Stromal cell of bone marrow (primary cell): ENCODE measurements at places on chromosomes 6 and 20.

- DNase-seq: no peak
Measured at GRCh38 chr6:143699430-143699825, 21.7 kb downstream of the PHACTR2 start.

GRCh38 chr6:129546702-129547101 is 163.3 kb downstream of the ARHGAP18 start:
- no peak for DNase-seq

DNA sequence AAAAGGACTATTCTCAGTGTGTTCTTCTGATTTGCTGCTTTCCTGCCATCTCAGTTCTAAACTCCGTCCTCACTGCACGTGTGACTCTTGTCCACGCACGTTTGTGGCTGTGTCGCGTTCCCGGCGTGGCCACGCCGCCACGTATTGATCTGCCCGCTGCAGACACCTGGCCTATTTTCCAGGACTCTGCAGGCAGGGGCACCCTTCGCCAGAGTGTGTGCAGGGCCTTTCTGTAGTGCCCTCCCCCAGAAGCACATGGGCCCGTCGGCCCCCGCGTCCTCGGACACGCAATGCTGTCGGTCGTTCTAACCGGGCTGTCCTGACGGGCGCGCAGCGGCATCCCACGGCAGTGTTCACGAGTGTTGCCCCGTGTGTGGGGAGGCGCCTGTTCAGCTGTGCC is 87.6 kb downstream of the YTHDF1 start:
- no peak for DNase-seq

GRCh38 chr20:21076073-21076472 is 30.1 kb downstream of the LINC00237 start:
- no peak for DNase-seq

DNA sequence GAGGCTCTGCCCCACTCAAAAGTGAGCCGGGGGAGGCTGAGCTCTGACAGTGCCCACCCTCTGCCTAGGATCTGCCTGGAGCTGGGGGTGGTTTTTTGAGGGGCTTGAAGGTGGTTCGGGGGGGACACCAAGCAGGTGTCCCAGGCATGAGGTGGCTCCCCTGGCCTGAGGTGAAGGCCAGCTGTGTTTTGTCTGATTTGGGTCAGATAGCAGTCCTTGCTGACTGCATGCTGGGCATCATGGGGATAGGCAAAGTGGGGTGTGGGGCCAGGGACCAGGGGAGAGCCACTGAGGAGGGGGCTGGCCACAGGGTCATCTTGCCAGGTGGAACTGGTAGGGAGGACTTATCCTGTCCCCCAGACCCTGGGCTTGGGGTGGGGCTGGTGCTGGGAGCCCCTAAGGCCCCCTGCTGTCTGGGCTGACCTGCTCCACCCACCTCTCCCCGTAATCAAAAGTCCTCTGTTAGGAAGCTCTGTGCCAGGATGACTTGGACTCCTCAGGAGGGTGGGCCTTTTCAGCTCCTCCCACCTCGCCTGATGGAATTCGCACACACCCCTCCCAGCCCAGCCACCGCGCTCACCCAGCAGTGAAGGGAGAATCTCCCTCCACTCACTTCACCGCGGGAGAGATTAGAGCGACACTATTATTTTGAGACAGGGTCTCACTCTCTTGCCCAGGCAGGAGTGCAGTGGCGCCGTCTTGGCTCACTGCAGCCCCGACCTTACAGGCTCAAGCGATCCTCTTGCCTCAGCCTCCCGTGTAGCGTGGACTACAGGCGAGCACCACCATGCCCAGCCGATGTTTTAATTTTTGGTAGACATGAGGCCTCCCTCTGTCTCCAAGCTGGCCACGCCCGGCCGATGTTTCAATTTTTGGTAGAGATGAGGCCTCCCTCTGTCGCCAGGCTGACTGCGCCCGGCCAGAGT is 1.5 kb upstream of the COL9A3 start:
- no peak for DNase-seq

DNA sequence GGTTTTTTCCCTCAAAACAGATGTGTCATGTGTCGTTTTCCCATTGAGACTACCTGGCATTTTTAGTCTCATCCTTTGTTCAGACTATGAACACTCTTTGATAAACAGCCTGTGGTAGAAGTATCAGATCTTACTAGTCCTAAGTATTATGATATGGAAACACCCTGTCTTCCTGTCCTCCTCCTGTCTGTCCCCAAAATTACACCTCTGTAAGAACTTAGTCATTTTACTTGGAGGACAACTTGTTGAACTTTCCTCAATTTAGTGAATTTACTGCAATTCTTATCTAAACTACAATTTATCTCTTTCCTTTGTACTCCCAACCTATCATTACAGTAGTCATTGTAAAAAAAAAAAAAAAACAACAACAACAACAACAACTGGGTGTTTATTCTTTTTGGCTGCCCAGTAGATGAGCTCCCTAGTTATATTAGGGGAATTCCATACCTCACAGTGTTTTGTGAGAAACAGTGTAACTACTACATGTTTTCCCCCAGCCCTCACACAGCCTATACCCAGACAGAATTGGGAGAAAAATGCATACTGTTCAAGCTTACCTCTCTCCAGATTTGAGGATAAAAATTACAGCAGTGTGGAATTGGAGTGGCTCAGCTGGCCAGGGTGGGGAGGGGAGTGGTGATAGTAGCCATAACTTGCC is 18.5 kb upstream of the ERVFRD-1 start:
- DNase-seq: no peak

GRCh38 chr6:18329776-18330175 is 57.4 kb upstream of the RNF144B start:
- DNase-seq: no peak

DNA sequence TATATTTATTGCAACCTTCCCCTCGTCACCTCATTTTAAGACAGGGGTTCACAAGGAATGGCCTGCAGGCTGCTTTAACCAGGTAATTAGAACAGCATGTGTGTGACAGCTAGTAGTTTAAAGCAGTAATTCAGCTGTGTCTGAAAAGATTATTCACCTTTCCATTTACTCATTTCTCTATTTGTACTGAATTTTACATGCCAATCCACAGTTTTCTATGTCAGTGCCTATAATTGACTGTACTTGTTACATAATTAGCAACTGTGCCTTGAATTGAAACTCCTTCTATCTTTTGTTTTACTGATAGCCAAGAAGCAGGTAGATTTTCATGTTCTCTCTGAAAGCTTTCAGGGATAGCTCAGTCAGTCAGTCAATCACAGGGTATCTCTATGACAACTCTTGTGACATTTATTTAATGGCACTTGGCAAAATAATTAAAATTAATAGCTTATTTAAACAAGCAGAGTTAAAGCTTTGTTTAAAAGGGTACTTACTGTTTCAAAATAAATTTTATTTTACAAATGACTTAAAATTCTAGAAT is 214.0 kb downstream of the ZFAND3 start:
- DNase-seq: no peak

DNA sequence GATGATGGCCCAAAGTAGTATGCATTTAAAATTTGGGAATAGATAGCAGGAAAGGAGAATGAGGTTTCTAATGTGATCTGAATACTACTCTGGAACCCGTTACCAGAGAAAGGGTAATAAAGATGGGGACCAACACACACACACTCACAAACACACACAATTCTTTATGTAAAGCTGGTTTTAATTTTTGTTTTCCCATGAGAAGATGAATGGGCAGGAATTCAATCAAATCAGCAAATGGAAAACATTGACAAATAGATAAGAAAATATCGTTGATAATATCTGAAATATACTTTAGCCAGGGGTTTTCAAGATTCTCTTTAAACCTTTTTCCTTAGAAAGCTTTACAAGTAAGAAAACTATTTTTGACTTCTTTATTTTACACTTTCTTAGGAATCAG is 303.0 kb downstream of the PRL start:
- DNase-seq: no peak

GRCh38 chr6:151690768-151691562 is 116.5 kb upstream of the ESR1 start:
- peak; percentile 66 for DNase-seq

GRCh38 chr6:18269253-18269652 is 4.9 kb upstream of the DEK start:
- DNase-seq: no peak

DNA sequence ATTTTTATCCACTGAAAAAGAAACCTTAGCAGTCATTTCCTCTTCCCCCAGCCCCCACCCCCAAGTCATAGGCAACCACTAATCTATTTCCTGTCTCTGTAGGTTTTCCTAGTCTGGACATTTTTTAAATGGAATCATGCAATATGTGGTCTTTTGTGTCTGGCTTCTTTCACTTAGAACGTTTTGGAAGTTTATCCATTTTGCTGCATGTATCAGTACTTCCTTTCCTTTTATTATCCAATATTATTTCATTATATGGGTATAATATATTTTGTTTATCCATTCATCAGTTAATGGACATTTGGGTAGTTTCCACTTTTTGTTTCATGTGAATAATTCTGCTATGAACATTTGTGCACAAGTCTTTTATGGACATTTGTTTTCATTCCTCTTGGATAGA is 99.3 kb upstream of the BMP5 start:
- no peak for DNase-seq

DNA sequence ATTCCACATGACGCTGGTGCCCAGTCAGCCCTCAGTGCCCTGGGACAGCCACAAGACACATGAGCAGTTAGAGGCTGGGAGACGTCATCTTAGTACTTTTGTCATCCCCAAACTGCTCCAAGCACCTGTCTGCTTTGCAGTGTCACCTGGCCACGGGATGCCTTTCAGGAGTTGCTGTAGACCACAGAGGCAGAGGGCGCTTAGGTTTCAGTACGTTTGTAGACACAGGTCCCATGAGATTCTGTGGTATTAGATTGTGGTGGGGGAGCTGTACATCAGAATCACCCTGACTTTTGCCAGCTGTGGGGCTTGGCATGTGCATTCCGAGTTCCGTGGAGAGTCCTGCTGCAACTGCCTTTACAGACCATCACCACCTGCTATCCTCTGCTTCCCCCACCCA is 16.7 kb downstream of the MAVS start:
- no peak for DNase-seq

- DNase-seq: no peak
Measured at GRCh38 chr20:2285193-2285592, 10.6 kb upstream of the TGM3 start.

DNA sequence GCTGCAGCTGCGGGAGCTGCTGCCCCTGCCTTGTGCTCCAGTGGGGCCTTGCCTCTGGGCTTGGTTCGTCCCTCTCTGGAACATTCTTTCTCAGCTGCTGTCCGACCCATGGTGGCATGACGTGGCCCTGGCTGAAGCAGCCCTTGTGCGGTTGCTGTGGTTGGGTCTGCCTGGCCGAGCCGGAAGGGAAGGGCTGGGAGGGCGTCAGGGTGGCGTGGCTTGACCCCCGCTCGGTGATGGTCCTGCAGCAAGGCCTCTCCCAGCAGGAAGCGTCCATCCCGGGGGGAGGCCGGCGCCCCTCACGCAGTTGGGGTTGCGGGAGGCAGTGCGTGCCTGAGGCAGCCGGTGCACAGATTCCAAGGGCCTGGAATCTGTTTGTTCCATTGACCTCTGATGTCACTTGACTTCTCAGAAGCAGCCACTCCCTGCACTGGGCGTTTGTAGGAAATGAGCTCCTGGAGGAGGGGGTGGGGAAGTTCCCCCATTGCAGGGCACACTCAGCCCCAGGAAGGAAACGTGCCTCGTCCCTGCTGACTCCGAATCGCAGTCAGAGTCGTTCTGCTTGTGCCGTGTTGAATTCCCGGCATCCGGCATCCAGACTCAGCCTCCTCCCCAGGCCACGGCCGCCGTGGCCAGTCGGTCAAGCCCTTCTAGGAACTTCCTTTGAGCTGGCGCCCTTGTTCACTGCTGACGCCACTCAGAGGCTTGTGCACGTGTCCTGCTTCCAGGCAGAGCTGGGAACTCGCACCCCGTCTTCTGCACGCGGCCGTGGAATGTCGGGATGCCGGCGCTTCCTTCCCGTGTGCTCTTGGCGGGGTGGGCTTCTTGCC is 9.7 kb upstream of the TNFRSF6B start:
- peak; percentile 79 for DNase-seq

- DNase-seq: no peak
Measured at GRCh38 chr6:36947570-36948351, 6.8 kb upstream of the PI16 start.

- no peak for DNase-seq
Measured at GRCh38 chr6:129766959-129767728, 57.2 kb upstream of the ARHGAP18 start.

GRCh38 chr20:17202673-17203072 is 24.2 kb upstream of the PCSK2 start:
- no peak for DNase-seq

- peak; percentile 72 for DNase-seq
Measured at GRCh38 chr6:98832284-98833056, 1.9 kb upstream of the POU3F2 start.

DNA sequence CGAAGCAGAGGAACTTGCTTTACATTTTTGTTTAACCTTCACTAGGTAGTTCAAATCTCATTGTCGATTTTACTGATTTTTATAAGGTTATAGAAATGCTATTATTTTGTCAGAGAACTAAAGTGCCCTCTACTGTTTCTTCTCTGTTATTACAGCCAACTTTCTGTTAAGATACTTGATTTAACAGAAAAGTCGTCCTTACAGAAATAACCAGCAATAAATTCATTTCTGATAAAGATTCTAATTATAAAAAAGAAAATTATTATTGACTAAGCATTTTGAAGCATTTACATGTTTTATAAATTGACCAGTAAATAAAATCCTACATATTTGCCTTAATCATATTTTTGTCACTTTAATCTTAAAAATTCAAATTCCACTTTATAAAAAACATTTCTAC is 60.8 kb downstream of the OGFRL1 start:
- peak; percentile 19 for DNase-seq

DNA sequence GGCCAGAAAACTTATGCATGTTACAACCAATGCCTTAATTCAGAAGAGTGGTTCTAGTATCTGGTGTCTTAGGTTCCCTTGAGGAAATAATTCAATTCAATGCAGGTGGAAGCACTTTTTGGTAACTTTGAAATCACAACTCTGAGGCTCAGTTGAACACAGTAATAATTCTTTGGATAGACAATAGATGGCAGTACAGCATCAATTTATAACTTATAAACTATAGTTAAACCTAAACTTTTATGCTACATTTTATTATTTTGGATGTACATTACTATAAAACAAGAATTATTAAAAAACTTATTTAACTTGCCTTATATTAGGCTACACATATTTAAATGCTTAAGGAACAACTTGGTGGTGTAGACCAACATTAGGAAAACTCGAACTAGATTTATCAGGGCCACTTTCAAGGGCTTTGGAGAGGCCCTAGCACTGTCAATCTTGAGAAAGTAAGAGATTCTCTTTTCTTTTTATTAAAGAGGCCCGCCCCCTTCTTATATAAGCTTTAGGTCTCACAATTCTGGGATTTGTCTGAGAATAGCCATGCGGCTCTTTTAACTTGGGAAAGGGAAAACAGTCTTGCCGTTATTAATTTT is 85.9 kb downstream of the CRYBG1 start:
- DNase-seq: no peak

DNA sequence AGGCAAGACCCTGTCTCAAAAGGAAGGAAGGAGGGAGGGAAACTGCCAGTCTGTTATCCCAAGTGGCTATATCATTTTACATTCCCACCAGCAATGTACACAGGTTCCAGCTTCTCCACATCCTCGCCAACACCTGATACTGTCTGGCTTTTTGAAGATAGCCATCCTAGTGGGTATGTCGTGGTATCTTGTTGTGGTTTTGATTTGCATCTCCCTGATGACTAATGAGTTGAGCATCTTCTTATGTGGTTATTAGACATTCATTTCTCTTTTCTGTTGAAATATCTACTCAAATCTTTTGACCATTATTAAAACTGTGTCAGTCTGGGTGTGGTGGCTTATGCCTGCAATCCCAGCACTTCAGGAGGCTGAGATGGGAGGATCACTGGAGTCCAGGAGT is 47.9 kb upstream of the ARID1B start:
- no peak for DNase-seq

- no peak for DNase-seq
Measured at GRCh38 chr20:56173438-56173837, 75.1 kb upstream of the MC3R start.
